ENCODE measurements at places on chromosomes 5 and 9. TPM values are rescaled to one million over a fixed set of nuclear protein-coding genes. Genes with fewer than 3 reads are reported as not detected.

The LCN6 gene
- 9.3 TPM for total RNA-seq

DNA sequence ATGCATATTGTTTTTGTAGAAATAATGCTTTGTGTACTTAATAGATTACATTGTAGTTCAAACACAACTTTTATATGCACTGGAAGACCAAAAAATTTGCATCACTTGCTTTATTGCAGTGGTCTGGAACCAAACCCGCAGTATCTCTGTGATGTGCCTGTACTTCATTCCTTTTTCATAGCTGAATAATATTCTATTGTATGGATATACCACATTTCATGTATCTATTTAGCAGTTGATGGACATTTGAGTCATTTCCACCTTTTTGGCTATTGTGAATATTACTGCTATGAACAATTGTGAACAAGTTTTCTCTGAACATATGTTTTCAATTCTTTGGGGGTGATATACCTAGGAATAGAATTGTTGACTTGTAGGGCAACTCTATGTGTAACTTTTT, 40.1 kb downstream of the ITGA1 start:
- DNase-seq: no peak

DNA sequence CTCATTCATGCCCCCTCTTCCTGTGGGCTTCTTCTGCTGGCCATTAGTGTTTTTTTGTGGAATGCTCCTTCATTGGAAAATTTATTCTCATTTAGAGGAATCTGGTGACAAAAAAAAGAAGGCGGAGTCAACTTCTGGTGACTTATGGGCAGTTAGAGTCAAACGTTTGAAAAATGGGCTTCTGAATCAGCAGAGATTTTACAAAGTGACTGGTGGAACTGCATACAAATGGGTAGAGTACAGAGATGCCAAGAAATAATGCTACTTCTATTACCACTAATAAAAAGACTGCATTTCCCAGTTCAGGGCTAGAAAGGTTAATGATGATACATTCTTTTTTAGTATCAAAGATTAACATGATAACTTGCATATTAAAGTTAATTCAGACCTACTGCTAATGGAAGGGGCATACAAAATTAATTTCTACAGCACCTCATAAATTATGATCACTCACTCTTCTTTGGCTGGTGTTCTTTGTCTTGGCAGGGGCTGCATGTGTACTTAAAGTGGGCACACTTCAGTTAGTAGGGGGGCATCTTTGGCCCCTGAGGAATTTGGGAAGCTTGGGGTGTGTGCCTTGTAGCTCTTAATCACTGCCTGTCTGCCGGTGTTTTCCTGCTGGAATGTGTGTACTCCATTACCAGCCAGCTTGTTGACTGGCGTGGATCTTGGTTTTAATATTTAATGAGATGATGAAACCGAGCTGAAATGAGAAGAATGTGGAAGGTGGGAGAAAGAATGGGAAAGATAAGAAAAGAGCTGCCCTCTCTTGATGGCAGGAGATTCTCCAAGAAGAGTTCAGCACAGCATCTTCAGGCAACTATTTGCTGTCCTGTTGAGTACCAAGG, 148.9 kb downstream of the DOCK2 start:
- DNase-seq: no peak

The P4HA2 gene
- total RNA-seq: 65.4 TPM

DNA sequence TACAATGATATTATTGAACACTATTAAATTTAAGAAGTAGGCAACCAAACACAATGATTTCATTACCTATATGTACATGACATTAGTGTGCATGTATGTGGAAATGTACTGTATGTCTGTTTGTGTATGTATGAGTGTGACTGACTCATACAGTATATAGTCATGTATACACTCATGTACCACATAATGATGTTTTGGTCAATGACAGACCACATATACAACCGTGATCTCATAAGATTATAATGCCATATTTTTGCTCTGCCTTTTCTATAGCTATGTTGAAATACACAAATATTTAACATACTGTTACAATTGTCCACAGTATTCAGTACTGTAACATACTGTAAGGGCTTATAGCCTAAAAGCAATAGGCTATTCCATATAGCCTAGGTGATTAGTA, 19.7 kb downstream of the SVEP1 start:
- DNase-seq: no peak

The MCIDAS gene
- total RNA-seq: not detected

The EGFL7 gene
- total RNA-seq: 120 TPM

DNA sequence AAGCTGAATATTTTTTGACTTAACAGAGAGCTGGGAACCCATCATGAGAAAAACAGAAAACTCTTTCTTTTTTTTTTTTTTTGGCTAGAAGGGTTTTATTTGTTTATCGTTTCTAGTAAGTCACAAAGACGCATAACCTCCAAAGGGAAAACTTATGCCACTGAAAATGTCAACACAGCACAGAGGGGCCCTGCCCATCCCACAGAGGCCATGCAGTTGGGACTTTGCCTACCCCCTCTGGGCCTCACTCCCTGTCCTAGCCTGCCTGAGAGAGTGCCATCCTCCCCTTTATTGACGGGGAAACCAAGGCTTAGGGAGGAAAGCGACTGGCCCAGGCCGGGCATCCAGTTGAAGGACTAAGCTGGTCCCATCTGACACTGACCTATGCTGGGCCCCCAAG, 74.7 kb downstream of the VAV2 start:
- DNase-seq: no peak

DNA sequence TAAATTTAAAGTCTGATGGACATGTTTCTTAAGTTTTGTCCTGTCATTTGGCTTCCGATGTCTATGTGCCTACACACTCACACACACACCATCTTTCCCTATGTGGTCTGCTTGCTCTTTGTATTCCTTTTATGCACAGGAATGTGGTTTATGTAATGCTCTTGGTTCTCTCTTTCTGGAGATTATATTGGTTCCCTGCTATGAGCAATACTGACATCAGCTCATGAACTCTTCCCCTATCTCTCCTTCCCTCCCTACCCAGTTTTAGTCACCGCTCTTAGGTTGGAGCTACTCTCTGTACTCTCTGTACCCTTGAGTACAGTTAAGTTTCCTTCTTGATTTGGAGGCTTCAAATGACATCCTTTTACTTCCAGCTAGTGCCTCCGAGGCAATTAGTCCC, 77.9 kb upstream of the MVB12B start:
- DNase-seq: no peak

- DNase-seq: no peak
Measured at GRCh38 chr5:152688561-152689249, 283.6 kb upstream of the NMUR2 start.

- DNase-seq: no peak
Measured at GRCh38 chr5:151695464-151695863, 8.7 kb upstream of the SPARC start.

The LCP2 gene
- 6.5 TPM for total RNA-seq

DNA sequence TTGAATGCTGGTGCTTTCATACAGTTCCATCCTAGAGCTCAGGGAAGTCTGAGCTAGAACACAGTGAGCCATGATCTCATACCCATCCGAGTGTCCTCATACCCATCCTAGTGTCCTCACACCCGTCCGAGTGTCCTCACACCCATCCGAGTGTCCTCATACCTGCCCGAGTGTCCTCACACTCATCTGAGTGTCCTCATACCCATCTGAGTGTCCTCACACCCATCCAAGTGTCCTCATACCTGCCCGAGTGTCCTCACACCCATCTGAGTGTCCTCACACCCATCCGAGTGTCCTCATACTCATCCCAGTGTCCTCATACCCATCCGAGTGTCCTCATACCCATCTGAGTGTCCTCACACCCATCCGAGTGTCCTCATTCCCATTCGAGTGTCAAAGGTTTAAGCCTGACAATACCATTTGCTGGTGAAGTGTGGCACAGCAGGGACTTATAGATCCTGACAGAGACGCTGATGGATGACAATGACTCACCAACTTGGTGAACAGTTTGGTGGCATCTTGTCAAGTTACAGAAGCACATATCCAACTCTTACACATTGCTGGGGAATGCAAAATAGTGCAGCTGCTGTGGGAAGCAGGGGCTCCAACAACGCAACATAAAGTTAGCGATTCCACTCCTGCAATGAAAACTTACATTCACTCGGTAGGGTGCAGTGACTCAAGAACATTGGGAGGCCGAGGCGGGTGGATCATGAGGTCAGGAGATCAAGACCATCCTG, 77.0 kb upstream of the COL5A1 start:
- peak; percentile 38 for DNase-seq

GRCh38 chr9:129876815-129877214, 41.6 kb downstream of the USP20 start:
- DNase-seq: no peak

The OR13C5 gene
- total RNA-seq: not detected

- DNase-seq: no peak
Measured at GRCh38 chr5:759781-760362, 24.7 kb downstream of the ZDHHC11B start.

GRCh38 chr5:43227655-43228054, 35.6 kb downstream of the NIM1K start:
- DNase-seq: no peak

Data from right atrium auricular region (tissue), 2 donors.